Uterus (tissue), 4 donors: ENCODE measurements at places on chromosomes 2 and 18.

GRCh38 chr2:71602115-71602495 lies 148.7 kb downstream of the DYSF start:
- DNase-seq, result no peak

GRCh38 chr2:59389240-59389639 lies 1148.1 kb upstream of the FANCL start:
- DNase-seq, result no peak

DNA sequence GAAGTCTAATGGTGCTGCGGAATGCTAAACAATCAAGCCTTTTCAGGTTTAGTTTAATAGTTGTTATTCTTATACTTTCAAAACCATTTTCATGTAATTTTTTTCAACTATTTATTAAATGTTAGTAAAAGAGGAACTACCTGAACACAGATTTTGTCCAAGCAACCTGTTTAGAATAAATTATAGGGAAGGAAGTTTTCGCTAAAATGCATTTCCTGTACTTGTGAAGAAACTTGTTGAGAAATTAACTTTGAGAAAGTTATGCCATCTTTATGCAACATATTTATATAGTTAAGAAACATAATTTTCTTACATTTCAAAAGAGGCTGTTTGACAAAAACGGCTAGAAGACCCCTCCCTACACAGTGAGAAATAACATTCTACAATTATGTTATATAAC lies 16.6 kb downstream of the MAP4K4 start:
- DNase-seq, result no peak

GRCh38 chr2:113225263-113226259 lies 51.8 kb downstream of the PSD4 start:
- no peak for DNase-seq

DNA sequence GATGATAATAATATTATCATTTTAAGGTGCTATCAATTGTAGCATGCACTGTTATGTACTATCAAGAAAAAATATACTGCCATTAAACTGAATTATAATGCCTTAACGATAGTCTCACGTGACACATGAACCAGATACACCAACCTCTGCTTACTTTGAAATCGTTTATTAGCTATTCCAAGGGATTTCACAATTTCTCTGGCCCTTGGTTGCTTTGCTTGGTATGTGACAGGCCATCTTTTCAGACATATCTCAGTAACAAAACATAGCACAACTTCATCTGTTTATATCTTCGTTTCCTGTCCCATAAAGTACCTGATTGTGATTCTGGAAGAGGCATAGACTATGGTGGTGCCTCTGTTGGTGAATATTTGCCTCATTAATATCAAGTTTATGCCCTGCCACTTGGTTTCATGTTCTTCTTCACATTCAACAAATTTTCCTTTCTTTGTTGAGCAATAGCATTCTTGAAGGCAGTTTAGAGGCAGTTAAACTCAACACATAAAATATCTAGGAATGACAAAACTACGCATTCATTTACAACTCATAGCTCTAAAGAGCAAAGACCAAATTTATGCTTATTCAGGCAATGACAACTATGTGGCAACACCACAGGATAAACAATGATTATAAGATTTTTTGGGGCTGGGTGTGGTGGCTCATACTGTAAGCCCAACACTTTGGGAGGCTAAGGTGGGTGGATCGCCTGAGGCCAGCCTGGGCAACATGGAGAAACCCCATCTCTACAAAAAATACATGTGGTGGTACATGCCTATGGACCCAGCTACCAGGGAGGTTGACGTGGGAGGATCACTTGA lies 84.3 kb downstream of the MCFD2 start:
- peak; percentile 31 for DNase-seq

GRCh38 chr18:49788327-49788898 lies 24.9 kb downstream of the ACAA2 start:
- no peak for DNase-seq

DNA sequence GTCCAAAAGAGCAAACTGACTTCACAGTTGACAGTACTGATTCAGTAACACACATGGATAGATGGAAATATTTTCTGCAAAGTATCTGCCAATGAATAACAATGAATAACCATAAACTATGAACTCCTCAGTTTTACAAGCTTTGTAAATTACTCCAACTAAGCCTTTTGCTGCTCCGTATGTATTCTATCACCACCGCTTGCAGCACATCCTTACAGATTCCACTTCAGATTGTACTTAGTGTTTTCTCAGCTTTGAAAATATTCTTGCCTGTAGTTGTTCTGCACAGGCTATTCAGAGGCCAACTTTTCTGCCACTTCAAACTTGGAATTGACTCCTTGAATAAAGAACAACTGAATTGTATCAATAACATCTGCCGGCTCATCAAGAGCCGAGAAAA lies 36.2 kb downstream of the TLK1 start:
- DNase-seq, result no peak

GRCh38 chr18:47899107-47899840 lies 31.2 kb downstream of the SMAD2 start:
- no peak for DNase-seq

DNA sequence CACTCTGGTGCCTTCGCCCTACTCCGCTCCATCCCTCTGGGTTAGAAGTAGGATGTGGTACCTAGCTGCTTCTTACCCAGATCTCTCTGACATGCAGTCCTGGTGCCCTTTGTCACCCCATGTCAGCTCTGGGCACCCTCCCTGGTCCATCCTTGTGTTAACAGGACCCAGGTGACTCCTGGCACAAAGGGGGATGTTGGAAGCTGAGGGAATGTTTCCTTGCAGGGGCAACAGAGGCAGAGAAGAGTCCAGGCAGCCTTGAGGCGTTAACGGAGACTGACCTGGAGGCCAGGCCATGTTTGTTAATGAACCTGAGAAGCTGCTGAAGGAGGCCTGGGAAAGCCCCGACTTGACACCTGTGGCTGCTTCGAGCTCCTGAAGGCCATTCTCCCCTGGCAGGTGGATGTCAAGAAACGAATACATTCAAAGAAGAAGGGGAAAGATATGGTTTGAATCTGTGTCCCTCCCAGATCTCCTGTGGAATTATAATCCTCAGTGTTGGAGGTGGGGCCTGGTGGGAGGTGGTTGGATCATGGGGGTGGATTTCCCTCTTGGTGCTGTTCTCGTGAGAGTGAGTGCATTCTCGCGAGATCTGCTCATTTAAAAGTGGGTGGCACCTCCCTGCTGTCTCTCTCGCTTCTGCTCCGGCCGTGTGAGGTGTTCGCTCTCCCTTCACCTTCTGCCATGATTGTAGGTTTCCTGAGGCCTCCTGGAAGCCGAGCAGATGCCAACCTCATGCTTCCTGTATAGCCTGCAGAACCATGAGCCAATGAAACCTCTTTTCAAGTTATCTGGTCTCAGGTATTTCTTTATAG lies 31.4 kb downstream of the NPPC start:
- DNase-seq, result no peak

DNA sequence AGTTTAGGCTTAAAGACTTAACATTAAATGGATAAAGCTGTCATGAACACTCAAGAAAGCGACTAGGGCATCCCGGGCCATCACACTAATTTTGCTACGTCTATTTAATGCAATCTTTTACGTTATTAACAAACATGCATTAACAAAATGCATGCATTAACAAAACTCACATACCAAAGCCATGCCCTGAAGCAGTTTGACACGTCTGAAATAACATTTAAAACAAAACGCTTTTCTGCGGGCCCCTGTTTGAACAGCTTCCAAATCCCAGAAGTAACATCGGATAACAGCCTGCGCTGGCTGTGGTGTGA lies 458 bp downstream of the B4GALT6 start:
- DNase-seq, result no peak

DNA sequence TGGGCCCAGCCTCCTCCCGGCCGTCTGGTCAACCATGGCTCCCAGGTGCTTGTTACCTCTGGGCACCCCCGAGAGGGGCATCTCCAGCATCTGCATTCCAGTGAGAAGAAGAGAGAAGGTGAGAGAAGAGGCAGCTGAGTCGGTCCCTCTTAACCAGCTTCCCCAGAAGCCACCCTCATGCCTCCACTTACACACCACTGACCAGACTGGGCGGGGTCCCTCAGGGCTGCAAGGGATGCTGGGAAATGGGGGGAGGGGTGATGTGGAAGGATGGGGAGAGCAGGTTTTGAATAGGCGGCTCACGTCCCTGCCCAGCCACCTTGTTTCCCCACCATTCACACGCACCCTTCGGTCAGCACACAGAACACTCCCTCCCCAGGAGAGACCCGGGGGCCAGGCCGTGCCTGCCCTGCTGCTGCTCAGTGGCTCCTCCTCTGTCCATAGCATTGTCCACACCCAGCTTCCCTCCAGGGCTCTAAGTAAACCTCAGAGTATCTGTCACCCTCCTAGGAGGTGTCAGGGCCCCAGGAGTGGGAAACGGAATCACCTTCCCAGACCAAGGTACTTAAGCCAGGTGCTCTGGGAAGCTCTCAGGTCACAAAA lies 34.7 kb downstream of the GBX2 start:
- no peak for DNase-seq
